ENCODE measurements at places on chromosomes 12 and 14.

DNA sequence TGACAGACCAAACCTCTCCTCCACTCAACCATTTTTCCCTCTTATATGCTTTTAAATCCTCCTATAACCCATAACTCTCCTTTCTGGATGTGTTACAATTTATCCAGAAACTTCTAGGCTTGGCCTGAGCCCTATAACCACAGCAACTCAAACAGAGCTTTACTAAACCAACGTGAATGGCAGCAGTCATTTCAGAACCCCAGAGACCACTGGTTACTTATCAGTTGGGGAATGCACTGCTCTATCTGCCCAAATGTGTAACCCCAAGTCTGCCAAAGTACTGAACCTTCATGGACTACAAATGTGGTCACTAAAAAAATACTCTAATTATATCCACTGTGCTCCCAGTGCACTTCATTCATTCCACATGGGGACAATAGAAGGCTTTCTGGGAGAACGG lies 42.0 kb downstream of the NAA25 start:
- DNase-seq = no peak

DNA sequence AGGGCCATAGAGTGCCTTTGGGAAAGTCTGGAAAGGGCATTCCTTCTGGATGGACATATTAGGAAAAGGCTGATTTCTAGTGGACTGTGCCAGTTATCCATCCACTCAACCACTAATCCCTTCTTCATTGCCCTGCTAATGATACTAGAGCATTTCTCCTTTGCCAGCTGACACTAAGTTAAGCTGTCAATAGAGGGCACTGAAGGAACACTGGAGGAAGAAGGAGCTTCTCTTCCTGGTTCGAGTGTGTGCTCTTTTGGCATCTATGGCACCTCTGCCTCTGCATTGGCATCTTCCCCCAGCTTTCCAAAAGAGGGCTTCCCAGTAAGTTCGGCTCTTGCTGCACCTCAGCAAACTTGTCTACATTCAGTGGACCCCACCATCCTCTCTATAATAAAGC lies 165.4 kb downstream of the DERA start:
- DNase-seq = no peak

GRCh38 chr14:89479802-89480201 lies 62.8 kb upstream of the FOXN3 start:
- no peak for DNase-seq

DNA sequence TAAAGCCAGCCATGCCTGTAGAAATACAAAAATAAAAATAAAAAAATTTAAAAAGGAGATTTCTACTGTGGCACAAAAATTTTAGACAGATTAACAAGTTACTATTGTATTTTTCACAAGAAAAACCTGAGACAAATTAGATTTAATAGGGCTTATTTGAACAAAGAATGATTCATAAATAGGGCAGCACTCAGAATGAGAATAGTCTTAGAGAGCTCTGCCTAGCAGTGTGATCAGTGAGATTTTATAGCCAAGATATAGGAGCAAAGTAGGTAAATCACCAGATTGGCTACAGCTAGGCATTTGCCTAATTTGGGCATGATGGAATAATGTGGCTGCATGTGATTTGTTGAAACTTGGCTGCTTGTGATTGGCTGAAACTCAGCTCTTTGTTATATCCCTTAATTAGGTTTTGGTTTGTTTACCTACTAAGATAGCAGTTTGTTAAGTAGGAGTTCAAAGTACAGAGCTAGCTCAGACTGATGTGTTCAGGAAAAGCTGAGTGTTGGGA lies 279.7 kb upstream of the TMTC1 start:
- no peak for DNase-seq

- DNase-seq = no peak
Measured at GRCh38 chr12:66203820-66204219, 14.8 kb downstream of the IRAK3 start.

DNA sequence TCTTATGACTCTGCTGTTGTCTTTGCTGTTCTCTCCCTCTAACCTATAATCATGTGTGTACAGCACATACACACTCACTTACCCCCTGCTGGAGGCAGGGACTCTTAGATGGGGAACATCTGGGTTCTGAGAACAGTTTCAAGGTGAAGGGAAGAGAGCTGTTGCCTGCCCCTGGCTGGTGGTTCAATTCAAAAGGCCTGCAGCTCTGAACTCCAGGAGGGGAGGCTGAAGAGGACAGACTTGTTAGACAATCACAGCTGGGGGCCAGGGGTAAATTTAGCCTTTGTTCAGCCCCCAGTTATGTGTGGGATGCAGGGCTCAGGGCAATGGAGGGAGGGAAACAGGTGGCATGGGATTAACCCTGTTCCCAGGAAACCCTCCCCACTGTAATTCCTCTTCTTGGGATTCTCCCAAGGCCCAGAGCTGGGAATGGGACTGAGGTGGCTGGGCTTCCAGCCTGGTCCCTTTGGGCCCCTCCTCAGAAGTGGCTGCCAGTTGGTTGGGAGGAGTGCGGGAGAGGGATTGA lies 1.9 kb downstream of the MYL6B start:
- DNase-seq = no peak

DNA sequence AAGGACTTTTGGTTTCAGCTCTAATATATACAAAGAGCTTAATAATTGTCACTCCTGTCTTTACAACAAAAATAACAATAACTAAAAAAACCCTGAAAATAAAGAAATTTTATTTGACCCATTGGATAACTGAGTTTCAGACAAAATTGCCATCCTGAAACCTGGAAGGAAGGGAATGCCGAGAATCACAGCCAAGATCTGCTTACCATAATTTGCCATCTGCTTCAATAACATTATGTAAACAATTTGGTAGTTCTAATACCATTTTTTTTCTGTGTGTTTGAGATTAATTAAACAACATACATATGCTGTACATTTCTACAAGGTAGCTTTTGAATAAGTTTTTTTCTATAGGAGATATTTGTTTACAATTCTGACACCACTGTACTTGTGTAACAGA lies 596.3 kb upstream of the MGAT4C start:
- no peak for DNase-seq

GRCh38 chr14:59570122-59570521 lies 6.5 kb downstream of the CCDC175 start:
- no peak for DNase-seq

DNA sequence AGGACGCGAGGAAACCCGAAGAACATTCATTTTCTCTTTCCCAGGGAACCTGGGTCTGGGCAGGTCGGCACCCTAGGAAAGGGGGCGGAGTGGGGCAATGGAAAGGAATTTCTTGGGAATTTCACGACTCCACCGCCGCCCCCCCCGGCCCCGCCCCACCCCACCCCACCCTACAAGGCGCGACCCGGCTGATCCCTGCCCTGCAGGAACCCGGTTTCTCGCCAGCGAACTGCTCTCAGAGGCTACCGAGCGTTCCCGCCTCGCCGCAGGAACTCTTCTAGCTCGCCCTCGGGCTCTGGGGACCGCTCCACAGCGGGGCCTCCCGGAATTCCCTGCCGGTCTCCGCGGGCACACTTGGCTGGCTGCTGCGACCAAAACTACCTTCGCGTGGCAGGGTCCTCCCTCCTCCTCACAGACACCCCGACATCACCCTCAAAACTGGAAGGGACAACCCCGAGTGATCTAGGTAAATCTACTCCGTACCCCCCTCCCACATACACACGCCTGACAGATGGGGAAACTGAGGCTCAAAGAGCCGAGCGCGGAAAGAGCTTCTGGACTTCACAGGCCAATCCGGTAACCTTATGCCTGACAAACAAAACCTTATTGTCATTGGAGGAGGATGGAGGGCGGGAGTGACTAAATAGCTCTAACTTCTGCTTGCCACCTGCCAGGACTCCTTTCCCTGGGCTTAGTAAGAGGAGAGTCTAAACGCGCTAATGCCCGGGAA lies 785 bp upstream of the ACTN1 start:
- DNase-seq = no peak

DNA sequence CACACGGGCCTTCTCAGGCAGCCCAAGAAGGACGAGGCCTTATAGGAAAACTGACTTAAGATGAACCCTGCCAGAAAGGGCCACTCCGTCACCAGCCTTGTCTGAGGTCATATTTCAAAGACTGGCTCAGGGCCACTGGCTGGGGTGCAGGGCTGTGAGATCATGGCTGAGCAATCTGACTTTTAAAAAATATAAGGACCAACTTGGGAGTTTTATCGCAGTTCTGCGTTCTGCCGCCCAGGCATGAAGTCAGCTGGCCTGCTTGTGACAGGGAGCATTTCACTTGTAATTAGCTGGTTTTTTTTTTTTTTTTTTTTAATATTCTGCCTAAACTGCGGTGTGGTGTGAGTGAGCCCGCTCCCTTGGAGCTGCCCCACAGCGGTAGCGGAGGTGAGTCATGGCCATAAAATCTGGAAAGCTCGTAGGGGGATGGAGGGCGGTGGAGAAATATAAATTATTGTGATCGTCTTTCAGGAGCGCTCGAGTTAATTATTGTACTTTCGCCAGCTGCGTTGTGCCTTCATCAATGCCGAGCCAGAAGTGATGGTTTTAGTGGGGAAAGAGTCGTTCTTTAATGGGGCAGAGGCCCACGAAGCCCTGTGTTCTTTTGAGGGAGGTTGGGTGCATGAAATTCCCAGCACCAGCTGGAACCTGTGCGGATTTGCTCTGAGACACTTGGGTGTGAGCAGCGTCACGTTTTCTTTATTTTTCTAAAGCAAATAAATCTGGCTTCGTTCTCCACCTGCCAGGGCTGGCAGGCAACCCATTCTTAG lies 231.9 kb downstream of the C12orf75 start:
- DNase-seq = no peak
